ENCODE measurements at places on chromosomes 6 and 20.

DNA sequence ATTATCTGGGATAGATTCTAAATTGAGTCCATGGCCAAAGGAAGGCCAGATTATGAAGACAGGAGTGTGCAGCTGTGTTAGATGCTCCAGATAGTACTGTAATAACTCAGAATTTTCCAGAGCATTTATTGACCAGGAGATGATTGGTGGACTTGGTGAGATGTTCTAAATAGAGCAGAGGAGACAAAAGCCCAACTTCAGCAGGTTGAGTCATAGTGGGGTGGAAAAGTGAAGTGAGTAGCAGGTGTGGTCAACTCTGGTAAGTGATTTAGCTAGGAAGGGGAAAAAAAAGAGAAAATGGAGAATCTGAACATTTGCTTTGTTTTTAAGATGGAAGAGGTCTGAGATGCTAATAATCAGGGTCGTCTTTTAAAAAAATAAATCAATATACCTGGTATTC lies 227.4 kb downstream of the TMEM200A start:
- no peak for DNase-seq

DNA sequence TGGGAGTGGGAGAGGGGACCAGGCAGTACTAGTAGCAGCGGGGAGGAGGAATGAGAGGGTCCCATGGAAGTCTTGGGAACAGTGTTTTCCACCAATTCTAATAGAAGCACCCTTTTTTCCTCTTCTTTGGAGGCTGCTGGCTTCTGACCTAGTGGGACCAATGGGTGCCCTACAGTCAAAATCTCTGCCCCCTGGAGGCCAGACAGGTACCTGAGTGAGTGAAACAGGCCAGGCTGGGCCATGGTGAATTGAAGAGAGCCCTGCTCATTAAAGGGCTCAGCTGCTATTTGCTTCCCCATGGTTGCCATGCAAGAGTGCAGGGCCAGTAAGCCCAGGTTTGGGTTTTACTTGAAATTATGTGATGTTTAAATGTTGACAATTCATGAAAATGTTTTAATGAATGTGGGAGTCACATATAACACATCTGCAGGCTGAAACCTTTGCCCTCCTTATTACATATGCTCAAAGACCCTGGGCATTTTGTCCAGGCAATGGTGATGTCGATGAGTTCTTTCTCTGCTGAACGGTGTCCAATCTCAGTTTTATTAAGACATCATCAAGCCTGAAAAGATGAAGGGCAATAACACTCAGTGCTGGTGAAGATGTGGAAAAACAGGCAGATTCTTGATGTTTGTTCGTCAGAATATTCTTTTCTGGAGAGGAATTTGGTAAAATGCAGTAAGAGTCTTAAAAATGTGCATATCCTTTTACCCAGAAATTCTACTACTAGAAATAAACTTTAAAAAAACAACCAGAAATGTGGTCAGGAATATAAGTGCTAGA lies 42.3 kb upstream of the OCSTAMP start:
- DNase-seq: no peak

DNA sequence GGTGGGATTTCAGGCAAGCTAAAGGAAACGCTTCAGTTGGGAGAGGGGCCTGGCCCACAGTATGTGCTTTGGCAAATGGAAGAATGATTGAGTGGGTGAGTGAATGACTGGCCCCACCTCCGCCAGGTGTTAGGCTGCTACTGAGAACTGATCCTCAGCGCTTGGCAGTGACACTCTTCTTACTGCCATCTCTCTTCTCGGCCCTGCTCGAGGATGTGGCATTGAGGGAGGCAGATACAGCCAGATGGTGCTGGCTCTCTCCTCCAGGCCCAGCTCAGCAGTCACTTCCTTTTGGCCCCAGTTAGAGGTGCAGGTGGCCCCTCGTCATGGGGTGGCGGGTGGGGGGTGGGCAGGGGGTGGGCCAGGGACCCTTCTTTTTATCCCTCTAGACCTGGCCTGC lies 38.9 kb upstream of the KCNK5 start:
- no peak for DNase-seq

- no peak for DNase-seq
Measured at GRCh38 chr6:144722925-144723324, 437.8 kb downstream of the UTRN start.

GRCh38 chr6:27545271-27546046 lies 72.6 kb upstream of the ZNF184 start:
- DNase-seq: no peak

GRCh38 chr20:10935658-10936402 lies 262.0 kb upstream of the JAG1 start:
- DNase-seq: no peak

DNA sequence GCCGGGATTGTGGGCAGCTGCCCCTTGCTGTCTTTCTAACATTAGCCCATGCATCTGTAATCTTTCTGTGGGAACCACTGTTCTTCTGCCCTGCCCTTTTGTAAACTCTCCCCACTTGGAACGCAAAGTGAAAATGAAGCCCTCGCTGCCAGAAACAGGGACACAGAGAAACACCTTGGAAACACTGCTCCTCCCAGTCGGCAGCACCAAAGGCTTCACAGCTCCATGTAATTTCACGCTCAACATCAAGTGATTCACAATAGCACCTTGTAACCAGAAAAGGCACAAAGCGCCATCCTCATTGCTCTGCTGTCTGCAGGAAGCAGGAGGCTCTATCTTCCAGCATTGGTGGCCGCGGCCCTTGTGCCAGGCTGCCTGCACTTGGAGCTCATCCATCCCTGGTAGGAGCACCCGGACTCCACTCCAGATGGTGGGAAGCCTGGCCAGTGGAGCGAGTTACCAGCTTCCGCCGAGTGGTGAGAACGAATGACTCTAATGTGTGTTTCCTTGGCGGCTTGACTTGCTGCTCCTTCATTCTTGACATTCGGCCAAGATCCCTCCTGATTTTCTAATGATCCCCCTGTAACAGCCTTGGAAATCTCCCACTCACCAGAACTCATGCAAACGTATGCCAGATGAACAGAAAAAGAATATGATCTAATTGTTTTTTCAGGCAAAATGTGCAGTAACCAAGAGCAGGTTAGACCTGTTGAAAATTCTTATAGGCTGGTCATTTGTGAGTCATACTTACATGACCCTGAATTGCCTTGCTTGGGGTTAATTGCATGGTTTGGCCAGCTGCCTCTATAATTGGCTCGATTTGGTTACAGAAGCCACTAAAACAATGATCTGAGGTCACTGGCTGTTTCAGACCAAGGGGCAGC lies 169.1 kb upstream of the CDYL start:
- no peak for DNase-seq

- no peak for DNase-seq
Measured at GRCh38 chr6:90432041-90432775, 135.6 kb upstream of the BACH2 start.

DNA sequence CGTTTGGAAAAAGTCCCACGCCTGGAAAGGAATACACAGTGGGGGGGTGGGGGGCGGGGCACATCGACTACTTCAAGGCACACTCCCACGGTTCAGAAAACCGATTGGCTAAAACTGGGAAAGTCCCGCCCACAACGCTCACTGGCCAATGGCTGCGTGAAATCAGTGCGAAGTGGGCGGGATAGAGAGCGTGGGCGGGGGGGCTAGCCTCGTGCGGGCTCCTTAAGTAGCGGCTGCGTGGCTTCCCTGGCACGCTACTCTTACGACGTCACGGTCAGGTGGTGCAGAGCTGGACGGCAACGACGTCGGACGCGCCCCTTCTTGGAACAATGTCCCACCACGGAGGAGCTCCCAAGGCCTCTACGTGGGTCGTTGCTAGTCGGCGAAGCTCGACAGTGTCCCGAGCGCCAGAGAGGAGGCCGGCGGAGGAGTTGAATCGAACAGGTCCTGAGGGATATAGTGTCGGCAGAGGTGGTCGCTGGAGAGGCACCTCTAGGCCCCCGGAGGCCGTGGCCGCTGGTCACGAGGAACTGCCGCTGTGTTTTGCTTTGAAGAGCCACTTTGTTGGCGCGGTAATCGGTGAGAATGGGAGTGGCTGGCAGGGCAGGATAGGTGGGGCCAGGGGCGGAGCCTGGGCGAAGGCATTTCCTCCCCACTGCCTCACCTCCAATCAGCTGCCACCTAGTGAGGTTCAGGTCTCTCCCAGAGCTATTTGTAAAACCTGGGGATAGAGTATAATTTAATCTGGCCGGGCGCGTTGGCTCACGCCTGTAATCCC lies at the start of gene DDX43:
TSS of gene DDX43 (plus strand) at position 252 of the 778 bp plus-strand sequence. CDS start at position 330, 78 bp downstream.
- peak; percentile 20 for DNase-seq

GRCh38 chr6:79430913-79431536 lies 106.2 kb downstream of the LCA5 start:
- no peak for DNase-seq

DNA sequence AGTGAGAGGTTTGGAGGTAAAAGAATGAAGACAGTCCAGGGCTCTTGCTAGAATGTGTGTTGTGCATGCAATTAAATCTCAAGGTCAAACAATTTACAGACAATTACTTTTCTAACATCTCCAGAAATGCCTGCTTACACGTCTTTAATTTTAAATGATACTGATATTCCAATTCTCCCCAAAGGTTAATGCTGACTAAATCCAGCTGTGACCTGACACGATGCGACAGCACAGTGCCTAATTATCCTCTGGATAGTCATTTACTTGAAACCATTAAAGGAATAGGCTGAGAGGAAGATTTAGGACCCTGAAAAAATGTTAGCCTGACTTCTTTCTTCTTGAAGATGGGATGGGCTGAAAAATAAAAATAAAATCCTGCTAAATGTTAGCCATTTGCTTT lies 178.2 kb upstream of the MMS22L start:
- DNase-seq: no peak

- DNase-seq: no peak
Measured at GRCh38 chr6:166052837-166053236, 114.8 kb downstream of the TBXT start.

DNA sequence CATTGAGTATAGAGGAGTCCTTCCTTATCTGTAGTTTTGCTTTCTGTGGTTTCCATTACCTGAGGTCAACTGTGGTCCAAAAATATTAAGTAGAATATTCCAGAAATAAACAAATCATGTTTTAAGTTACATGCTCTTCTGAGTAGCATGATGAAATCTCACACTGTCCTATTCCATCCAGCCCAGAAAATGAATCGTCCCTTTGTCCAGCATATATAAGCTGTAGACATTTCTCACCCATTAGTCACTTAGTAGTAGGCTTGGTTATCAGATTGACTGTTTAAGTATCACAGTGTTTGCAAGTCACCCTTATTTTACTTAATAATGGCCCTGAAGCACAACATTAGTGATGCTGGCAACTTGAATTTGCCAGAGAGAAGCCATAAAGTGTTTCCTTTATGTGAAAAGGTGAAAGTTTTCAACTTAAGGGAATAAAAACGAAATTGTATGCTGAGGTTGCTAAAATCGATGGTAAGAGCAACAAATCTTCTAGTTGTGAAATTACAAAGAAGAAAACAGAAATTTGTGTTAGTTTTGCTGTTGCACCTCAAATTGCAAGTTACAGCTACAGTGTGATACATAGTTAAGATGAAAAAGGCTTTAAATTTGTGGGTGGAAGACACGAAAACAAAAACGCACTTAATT lies 198.6 kb upstream of the SIM1 start:
- no peak for DNase-seq

- no peak for DNase-seq
Measured at GRCh38 chr6:38943964-38944363, 104.6 kb upstream of the GLP1R start.

DNA sequence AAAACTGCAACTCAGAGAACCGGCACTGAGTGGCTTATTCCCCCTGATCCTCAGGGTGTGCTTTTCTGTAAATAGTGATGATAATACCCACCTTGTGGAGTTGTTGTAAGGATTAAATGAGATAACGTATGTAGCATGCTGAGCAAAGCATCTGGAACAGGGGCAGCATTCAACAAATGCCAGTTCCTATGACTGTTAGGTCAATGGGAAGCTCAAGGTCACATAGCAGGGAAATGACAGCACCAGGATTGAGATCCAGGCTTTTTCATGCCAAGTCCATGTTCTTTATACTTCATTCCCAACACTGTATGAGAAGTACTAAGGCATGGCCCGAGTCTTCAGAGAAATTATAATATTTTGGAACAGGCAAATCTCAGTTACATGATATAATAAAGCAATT lies 5.1 kb downstream of the RCAN2 start:
- DNase-seq: no peak

GRCh38 chr6:20055916-20056315 lies 156.4 kb downstream of the MBOAT1 start:
- no peak for DNase-seq

DNA sequence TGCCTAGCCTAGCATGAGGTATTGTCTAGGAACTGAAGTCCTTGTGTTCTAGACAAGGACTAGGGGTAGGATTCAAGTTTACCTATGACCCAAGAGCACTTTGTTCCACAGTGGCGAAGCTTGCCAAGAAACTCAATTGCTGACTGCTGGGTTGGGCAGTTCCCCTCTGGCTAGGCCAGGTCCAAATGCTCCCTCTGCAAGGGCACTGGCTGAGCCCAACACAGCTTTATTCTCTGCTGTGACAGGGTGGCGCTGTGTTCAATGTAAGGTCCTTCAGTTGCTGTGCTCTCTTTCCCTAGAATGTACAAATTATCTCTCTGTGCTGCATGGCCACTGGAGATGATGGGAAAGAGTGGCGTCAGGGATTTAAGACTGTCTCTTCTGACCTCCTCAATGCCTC lies 950.8 kb downstream of the HACE1 start:
- DNase-seq: no peak

GRCh38 chr6:149366267-149366921 lies 33.7 kb upstream of the SUMO4 start:
- no peak for DNase-seq

GRCh38 chr6:31299947-31300346 lies 28.1 kb upstream of the HLA-C start:
- no peak for DNase-seq

GRCh38 chr6:71486461-71486860 lies 197.8 kb downstream of the OGFRL1 start:
- no peak for DNase-seq

- no peak for DNase-seq
Measured at GRCh38 chr6:150150821-150151646, 8.2 kb downstream of the PPP1R14C start.

DNA sequence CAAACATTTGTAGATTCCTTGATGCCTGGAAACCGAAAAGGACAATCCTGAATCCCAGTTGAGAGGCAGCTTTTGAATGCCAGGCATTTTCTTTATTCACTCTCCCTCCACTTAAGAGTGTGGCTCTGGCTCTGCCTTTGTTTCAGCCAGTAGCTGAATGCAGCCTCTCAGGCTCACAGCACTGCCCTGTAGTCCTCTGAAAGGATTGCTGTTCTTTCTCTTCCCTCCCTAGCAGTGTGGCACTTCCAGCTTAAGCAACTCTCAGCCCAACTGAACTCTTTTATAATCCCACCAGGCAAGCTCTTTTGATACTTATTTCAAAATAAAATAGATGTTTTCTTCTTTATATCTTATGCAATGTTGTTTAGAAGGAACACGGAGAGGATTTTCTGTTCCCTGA lies 415.6 kb downstream of the GJA1 start:
- no peak for DNase-seq

DNA sequence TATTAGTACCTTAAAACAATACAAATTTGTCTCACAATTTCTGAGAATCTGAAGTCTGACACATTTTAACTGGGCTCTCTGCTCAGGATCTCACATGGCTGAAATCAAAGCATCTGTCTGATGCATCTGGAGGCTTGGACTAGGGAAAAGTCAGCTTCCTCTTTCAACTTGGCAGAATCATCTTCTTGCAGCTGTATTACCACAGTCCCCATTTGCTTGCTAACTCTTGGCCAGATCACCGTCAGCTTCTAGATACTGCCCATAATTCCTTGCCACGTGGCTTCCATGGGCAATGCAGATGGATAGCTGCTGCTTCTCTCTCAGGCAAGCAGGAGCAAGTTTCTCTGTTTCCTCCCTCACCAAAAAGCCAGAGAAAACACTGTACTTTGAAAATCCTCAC lies 1106.4 kb upstream of the CITED2 start:
- no peak for DNase-seq
